ENCODE measurements at places on chromosomes 3 and 15.

DNA sequence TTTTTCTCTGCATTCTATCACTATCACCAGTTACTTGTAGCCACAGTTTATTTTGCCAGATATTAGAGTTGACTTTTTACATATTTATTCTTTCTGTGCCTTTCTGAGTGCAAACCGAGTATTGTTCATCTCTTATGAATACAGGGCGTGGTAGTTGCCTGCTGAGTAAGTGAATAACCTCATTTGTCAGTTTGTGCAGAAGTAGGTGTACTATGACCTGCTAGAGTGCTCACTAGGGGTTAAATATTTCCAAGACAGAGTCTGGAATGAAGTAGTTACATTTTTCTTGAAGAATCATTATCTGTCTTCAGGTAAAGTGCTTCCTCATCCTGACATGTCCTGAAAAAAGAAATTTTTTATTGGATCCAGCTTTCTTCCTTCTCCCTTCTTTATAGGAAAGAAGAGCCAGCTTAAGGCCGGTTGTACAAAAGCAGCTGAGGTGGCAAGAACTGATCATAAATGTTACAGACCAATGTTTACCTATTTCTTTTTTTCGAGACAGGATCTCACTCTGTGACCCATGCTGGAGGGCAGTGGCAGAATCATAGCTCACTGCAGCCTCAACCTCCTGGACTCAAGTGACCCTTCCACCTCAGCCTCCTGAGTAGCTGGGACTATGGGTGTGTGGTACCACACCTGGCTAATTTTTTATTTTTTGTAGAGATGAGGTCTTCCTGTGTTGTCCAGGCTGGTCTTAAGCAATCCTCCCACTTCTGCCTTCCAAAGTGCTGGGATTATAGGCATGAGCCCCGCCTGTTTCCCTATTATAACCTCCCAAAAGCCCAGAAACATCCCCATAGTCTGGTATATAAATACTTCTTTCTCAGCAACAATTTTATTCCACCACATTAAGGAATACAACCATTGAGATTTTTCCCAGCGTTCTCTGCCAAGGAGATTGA is 182.5 kb downstream of the TPRG1 start:
- DNase-seq, result no peak

DNA sequence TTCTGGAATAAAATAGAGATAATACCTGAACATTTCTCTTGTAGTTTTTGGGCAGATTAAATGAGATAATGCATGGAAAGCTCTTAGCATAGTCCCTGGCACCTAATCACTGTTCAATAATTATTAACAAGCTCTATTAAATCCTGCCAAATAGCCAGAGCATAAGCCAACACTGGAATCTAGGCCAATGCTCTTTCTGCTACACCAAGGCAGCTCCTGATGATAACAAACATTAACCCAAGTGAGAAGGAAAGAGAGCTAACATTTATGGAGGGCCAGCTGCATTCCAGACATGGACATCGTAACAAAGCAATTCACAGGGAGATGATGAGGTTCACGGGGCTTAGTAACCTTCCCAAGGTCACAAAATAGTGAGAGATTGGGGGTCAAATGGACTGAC is 23.3 kb downstream of the LARP6 start:
- DNase-seq, result no peak

DNA sequence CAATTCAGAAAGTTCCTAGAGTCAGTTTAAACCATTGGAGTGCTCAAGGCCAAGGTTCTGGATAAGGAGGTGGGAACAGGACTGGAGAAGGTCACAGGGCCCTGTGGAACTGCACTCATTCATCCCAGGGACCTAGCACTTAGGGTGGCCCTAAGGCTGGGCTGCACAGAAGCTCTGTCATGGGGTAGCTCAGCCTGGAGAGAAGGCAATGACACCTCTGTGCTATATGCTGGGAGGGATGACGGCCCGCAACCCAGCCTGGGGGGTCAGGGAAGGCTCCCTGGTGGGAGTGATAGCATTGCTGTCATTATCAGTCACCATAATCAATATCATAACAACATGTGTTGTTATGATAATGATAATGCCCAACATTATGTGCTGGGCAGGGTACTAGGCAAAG is 13.4 kb downstream of the RBP1 start:
- no peak for DNase-seq

GRCh38 chr3:25662736-25663320 is 1.9 kb downstream of the TOP2B start:
- DNase-seq, result no peak

- no peak for DNase-seq
Observed at GRCh38 chr3:49018707-49019006, 277 bp upstream of the DALRD3 start.

DNA sequence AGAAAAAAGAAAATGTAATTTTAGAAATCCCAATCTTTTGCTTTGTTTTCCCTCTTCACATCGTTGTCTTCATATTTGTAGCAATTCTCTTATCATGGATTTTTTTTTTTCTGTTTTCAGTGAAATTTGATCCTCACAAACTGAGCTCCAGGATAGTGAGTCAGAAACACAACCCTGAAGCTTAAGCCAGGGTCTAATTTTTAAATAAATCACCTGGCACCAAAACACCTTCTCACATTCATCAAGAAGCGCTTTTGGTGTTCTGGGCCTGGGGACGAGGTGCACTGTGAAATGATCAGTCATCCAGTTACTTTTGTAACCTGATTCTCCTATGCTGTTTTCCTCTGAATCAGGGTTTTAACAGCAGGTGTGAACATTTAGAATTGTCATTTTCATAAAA is 87.7 kb downstream of the REC114 start:
- no peak for DNase-seq

GRCh38 chr3:158103081-158103886 is 2.9 kb downstream of the SHOX2 start:
- no peak for DNase-seq

DNA sequence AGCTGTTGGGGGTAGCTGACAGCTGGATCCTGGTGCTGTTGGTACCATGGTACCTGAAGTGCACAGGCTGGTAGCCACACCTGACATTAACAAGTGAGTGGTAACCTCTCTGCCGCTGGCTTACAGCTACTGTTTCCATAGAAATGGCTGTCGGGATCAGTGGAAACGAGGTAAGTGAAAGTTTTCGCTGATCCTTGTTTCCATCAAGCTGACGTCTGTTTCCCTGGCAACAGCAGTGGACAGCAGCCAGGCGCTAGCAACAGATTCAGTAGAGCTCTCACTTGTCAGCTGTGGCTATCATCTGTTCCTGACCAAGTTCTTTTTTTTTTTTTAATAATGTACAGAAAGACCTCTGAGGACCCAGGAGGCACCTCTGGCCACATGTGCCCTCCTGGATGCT is 166.2 kb downstream of the CHDH start:
- DNase-seq, result no peak

DNA sequence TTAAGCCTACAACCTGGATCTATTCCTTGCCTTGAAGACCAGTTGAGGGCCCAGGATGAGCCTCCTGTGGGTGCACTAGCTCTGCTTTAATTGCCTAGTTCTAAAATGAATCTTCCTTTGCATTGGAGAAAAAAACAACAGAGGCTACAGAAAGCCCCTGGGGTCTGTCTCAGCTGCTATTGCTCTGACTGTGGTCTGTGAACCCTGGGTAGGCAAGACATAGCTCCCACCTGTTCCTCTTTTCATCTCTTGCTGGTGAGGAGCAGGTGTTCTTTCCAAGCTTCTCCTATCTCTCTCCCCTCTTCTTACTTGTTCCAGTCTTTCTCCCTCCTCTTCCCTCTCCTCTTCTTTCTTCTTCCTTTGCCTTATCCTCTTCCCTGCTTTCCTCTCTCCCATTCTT is 28.8 kb downstream of the RBP2 start:
- DNase-seq, result no peak

- no peak for DNase-seq
Observed at GRCh38 chr15:38267421-38268022, 14.9 kb downstream of the SPRED1 start.

DNA sequence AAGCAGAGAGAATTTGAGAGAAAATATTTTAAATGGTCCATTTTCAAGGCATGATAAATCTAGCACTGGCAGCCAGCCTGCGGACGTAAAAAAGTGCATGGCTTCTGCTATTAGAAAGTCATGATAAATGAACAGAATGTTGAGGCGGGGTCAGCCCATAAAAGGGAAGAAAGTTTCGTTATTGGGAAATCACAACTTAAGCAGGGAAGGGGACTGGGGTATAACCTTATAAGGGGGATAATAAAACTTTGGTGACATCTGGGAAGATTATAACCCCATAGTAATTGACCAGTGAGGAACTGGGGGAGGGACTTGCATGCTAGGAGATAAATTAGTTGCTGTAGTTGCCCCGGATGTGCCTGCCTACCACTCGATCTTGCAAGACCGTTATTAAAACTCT is 88.4 kb upstream of the PLSCR4 start:
- no peak for DNase-seq

DNA sequence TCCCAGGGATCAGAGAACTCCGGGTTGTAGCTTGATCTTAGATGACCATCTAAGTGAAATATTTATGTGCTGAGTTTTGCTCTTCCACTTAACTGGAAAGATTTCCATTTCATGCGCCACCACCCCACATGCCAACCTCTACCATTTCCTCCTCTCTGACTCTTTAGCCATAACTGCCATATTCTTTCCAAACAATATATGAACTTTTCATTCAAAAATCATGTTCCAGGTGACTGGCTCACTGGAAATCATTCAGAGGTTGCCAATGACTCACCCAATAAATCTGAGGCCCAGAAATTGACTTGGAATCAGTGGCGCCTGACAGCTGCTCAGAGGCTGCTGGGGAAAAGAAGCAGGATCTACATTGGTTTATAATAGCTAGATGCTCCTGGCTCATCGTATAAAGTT is 31.6 kb upstream of the FAM174B start:
- no peak for DNase-seq

DNA sequence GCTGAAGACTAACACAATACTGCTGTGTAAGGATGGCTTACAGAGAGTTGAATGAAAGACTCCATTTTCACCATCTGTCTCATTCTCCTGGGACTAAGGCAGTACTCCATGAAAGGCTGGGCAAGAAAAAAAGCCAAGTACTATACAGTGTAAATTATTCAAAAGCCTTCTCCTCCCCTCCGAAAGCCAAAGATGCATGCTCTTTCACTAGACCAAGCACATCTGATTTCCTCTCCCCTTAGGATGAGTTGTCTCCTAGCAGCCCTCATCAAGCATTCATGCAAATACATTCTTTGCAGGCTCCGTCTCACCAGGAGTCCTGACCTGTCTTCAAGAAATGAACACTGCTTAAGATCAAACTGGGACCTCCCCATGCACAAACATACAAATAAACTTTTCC is 133.5 kb upstream of the THBS1 start:
- no peak for DNase-seq

DNA sequence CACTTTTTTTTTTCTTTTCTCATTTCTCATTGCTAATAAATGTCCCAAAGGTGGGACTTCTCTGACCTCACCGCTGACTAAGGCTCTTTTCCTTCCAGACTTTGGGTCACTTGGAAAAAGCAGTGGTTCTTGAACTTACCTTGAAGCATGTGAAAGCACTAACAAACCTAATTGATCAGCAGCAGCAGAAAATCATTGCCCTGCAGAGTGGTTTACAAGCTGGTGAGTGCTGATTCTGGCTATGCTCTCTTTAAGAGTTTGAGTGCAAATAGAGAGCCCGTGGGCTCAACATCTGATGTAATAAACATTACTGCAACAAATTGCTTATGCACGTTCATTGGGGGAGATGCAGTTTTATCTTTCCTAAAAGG is 2.0 kb downstream of the BHLHE40 start:
- no peak for DNase-seq

- peak; percentile 56 for DNase-seq
Observed at GRCh38 chr3:181313335-181313734, 323.8 kb upstream of the DNAJC19 start.

DNA sequence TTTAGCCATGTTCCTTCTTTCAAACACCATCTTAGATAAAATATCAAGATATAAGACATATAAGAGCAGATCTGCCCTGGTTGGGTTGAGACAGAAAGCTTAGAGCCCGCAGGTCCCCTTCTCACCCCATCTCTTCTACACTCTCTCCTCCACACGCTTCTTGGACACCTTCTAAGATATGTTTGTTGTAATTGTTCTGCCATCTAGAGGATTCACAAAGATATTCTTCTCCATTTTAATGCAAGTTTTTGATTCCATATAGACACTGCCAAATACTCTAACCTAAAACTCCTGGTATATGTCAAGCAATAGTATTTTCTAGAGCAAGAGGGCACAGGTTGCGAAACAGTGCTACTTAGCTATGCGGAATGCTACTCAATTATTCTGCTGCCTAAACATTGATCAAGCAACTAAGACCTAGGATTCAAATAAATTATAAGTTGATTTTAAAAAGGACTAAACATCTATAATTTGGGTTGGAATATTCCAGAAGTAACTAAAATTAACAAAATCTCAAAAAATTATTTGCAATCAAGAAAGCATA is 6.8 kb downstream of the CHRM5 start:
- DNase-seq, result no peak

DNA sequence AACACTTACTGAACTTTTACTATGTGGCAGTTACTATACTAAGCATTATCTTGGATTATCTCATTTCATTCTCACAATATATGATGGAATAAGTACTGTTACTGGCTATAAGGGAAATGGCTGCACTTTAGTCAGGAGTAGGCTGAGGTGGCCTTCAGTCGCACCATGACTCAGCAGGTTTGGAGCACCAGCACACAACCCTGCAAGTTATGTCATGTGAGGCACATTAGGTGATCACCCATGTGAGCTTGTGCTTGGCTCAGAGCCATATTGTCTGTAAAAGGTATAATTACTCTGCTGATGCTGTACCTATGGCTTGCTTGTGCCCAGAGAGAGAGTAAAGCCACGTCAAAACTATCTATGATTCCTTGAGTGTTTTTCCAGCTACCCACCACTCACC is 54.1 kb upstream of the TIPARP start:
- no peak for DNase-seq

GRCh38 chr3:162195147-162195546 is 698.5 kb downstream of the OTOL1 start:
- DNase-seq, result no peak

- no peak for DNase-seq
Observed at GRCh38 chr3:43862470-43862869, 171.7 kb downstream of the ABHD5 start.

- DNase-seq, result no peak
Observed at GRCh38 chr15:81091889-81092558, 42.0 kb upstream of the CFAP161 start.

DNA sequence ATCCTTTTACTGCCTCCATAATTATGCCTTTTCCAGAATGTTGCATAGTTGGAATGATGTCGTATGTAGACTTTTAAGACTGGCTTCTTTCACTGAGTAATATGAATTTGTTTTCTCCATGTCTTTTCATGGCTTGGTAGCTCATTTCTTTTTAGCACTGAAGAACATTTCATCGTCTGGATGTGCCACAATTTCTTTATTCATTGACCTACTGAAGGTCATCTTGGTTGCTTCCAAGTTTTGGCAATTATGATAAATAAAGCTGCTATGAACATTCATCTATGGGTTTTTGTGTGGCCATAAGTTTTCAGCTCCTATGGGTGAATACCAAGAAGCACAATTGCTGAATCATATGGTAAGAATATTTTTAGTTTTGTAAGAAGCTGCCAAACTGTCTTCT is 23.2 kb upstream of the RARRES1 start:
- DNase-seq, result no peak

DNA sequence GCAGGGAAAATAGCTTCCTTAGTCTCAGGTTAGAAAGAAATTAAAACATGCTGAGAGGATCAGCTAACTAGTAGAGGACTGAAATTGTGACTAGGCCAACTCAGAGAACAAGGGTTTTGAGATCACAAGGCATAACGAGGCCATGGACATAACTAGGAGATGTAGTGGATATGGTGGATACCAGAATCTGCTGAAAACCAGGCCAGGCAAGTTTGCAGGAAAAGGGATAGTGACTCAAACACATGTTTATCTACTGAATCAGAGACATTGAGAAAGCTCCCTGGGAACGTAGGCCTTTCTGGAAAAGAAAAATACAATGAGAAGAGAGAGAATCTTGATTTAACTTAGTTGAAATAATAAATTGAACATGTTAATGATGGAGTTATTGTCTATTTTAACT is 326.5 kb upstream of the GBE1 start:
- DNase-seq, result no peak

All from NCI-H1930 (cell line).